ENCODE measurements at places on chromosomes 4 and X. TPM values are rescaled to one million over a fixed set of nuclear protein-coding genes. Genes with fewer than 3 reads are reported as not detected.

The PRRG3 gene
- 2.1 TPM for total RNA-seq

GRCh38 chrX:10467793-10468192 lies 152.6 kb downstream of the MID1 start:
- no peak for DNase-seq

DNA sequence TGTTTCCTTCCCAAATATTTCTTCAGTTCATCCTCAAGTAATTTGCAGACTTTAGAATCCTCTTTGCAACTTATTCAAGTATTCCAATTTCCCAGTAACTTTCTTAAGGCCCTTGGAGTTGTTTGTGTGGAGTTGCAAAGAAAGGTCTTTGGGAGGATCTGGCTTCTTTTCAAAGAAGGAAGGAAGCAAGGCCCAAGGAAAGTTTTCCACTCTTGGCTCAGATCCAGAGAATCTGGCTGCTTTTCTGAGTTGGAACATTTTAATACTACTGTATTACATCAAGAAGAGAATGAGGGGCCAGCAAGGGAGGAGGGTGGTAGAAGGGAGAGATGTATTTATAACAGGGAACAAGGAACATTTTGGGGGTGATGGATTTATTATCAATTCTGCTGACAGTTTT lies 10.5 kb downstream of the CDX4 start:
- DNase-seq = no peak

The FAAH2 gene
- total RNA-seq = 6.2 TPM

The NWD2 gene
- not detected for total RNA-seq

The TLR8 gene
- 24.6 TPM for total RNA-seq

- no peak for DNase-seq
These were observed 15.0 kb upstream of the MSMO1 start for GRCh38 chr4:165312506-165312905.

The IL1RAPL2 gene
- total RNA-seq = not detected

- no peak for DNase-seq
These were observed 4.5 kb upstream of the GRSF1 start for GRCh38 chr4:70844180-70844579.

DNA sequence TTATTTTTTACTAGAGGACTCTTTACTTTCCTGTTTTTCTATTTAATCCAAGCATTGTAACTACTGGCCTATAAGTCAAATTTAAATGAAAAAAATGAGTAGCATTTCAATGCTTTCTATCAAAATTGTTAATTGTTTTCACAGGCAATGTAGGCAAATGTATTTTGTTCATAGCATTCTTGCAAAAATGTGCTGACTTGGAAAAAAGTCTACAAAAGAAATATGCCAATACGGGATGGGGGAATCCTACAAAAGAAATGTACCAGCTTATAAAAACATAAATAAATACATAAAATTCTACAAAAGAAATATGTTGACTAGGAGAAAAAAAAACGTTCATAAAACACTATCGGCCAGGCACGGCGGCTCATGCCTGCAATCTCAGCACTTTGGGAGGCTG lies 14.9 kb upstream of the S100G start:
- no peak for DNase-seq

The SLC25A43 gene
- 16.6 TPM for total RNA-seq

The AFF2 gene
- total RNA-seq = 10.2 TPM

DNA sequence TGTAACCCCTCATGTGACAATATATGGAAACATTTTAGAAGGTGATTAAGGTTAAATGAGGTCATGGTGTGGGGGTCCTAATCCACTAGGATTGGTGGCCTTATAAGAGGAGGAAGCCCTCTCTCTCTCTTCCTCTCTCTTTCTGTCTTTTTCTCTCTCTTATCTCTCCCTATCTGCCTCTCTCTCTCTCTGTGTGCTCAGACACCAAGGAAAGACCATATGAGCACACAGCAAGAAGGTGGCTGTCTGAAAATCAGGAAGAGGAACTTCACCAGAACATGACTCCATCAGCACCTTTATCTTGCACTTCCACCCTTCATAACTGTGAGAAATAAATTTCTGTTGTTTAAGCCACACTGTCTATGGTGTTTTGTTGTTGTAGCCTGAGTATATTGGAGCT lies 1472.2 kb downstream of the PCDH7 start:
- DNase-seq = no peak

Data from left lung (tissue), 14 donors.